Lung (tissue), 17 donors: ENCODE measurements at places on chromosomes 3 and 15. TPM values are rescaled to one million over a fixed set of nuclear protein-coding genes. Genes with fewer than 3 reads are reported as not detected.

The TRH gene
- total RNA-seq = not detected

- peak; percentile 11 for DNase-seq
These were observed 33.1 kb upstream of the UBE2Q2 start for GRCh38 chr15:75809986-75810750.

DNA sequence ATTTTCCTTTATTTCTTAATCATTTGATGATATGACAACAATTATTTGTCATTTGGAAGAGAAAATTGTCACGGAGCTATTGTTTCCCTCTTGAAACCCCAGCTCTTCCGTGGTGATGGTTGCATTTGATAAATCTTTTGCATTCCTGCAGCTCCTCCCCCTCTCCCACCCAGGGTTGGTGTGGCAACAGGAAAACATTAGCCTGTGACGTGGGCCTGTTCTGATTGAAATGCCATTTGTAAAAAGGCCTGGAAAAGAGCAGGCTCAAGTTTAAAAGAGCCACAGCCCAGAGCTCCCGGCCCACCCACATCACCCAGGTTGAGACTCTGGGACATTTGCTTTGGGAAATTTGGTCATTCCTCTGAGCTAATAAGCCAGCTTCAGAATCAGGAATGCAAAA, 282.5 kb downstream of the RPLP1 start:
- peak; percentile 83 for DNase-seq

DNA sequence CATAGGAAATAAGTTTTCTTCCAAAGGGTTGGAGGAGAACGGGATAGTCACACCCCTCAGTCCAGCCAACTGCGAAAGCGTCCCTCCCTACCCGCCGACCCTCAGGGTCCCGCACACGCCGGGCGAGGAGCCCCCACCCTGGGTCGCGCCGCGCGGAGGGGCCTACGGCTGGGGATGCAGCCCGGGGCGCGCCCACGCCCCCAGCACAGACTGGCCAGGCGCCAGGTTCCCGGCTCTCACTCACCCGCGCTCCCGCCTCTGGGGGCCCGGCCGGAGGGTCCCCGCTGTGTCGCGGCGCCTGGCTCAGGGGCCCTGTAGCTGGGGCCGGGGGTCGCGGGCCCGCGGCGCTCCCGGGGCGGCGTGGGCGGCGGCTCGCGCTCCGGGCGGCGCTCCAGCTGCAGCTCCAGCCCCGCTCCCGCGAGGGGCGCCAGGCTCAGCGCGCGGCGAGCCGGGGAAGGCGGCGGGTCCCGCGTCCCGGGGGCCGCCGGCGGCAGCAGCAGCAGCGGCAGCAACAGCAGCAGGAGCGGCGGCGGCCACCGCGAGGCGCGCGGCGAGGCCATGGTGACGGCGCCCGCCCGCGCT, 375 bp downstream of the HEG1 start:
- peak; percentile 60 for DNase-seq

The EOGT gene
- 35.5 TPM for total RNA-seq

The ZSCAN29 gene
- 37.7 TPM for total RNA-seq

GRCh38 chr3:120791913-120792312, 49.4 kb downstream of the GTF2E1 start:
- no peak for DNase-seq

The TUSC7 gene
- not detected for total RNA-seq

DNA sequence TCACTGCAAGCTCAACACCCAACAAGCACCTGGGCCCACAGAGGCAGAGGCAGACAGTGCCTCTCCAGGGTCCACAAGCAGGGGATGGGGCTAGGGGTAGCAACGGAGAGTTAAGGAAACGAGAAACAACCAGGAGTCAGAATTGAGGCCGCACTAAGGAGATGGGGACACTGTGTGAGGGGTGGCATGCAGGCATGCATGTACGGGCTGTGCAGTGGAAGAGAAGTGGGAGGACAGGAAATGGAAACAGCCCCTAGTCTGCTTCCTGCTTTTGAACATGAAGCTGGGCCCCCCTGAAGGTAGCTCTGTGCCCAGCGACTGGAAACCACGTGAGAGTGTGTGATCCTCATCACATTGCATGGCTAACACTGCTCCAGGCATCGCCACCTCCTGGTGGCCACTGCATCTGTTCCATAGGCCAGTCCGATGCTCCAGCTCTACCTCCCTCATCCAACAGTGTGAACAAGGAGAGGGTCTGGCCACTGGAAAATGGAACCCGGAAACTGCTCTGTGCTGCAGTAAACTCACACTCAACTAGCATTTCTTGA, 44.0 kb downstream of the XXYLT1 start:
- peak; percentile 47 for DNase-seq

GRCh38 chr3:123870033-123870432, 14.1 kb downstream of the MYLK start:
- DNase-seq = no peak

- no peak for DNase-seq
These were observed 80.1 kb upstream of the ROBO1 start for GRCh38 chr3:79847928-79848327.

The C2CD4A gene
- total RNA-seq = 0.34 TPM

The XCR1 gene
- 0.18 TPM for total RNA-seq

DNA sequence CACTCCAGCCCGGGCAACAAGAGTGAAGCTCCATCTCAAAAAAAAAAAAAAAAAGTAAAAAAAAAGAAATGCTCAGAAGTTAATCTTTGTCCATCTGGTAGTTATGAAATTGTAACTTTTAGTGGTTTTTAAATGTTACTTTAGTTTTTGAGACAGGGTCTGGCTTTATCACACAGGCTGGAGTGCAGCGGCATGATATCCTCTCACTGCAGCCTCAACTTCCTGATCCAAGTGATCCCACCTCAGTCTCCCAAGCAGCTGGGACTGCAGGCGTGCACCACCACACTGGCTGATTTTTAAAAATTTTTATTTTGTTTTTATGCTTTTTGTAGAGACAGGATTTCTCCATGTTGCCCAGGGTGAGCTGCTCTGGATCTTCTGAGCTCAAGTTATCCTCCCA, 1.3 kb downstream of the RNU5B-1 start:
- no peak for DNase-seq

The ADAMTS7 gene
- 7.1 TPM for total RNA-seq

GRCh38 chr3:128523591-128523990, 30.6 kb upstream of the GATA2 start:
- no peak for DNase-seq

DNA sequence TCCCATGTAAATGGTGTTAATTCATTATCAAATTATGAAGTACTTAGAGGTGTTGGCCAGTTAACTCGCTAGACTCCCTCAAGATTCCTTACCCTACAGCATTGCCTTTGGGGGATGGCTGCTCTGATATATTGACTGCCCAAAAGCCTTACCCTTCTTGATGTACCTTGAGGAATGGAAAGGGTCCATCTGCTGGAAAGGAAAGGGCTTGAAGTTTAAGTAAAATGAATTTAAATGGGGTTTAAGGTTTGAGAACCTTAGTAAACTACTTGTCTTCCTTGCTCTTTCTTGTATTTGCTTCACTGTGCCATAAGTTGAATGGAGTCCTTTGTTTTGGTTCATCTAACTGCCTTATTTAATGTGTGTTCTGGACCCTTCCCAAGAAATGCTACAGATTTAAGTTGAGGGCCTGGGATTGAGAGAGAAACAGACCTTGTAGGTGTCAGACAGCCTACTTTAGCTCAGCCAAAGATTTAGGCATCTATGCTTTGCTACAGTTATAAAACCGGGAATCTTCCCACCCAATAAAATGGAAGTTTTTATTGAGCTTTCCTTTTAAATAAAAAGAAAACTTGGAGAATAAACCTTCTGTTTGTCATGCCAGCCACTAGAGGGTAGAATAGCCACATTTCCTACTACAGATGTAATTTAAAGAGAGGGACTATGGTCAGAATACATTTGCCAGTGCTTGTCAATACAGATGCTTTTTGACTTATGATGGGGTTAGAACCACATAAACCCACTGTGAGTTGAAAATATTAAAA, 25.3 kb downstream of the CMSS1 start:
- DNase-seq = peak; percentile 78

The LDHAL6B gene
- not detected for total RNA-seq

- DNase-seq = no peak
These were observed 335.1 kb downstream of the EFHB start for GRCh38 chr3:19598870-19599269.

GRCh38 chr3:23592961-23593931, 212.5 kb upstream of the UBE2E1 start:
- DNase-seq = no peak

The IGSF10 gene
- total RNA-seq = 62.9 TPM

- no peak for DNase-seq
These were observed 29.8 kb downstream of the DNAJC19 start for GRCh38 chr3:180959691-180960090.

DNA sequence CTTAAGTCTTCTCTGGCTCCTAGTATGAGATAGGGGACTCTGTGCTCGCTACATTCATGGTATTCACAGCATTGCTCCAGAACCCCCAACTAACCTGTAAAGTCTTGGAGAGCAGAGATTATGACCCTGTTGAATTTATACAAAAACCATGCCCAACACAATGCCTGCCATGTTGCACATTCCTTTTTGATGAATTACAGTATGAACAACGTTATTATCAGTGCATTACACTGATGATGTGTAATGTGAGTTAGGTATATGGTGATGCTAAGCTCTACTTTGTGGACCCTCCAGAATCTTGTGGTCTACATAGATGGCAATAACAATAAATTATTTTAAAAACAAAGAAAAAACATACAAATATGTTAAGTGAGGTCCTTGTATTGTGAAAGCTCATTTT, 64.3 kb downstream of the EOMES start:
- DNase-seq = no peak

The ITIH3 gene
- total RNA-seq = 0.54 TPM

DNA sequence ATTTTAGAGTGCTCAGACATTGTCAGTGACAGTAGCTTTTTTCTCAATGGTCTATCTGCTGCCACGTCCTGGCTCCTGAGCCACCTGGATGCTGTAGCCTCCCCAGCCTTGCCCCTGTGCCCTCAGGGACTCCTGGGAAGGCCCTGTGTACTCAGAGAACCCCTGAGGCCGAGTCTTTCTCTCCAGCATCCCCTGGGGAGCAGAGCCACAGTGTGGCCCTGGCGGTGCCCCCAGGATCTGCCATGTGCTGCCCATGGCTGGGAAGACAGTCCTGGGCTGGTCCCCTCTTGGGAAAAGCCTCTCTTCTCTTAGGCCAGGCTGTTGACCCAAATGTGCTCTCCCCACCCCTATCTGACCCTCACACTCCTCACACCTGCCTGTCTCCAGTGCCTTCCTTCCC, 5.0 kb downstream of the MYD88 start:
- DNase-seq = no peak

- DNase-seq = no peak
These were observed 53.4 kb upstream of the PRICKLE2 start for GRCh38 chr3:64278625-64279024.

GRCh38 chr3:177385831-177386301, 188.6 kb upstream of the TBL1XR1 start:
- DNase-seq = no peak

The NECTIN3 gene
- total RNA-seq = 20.1 TPM

DNA sequence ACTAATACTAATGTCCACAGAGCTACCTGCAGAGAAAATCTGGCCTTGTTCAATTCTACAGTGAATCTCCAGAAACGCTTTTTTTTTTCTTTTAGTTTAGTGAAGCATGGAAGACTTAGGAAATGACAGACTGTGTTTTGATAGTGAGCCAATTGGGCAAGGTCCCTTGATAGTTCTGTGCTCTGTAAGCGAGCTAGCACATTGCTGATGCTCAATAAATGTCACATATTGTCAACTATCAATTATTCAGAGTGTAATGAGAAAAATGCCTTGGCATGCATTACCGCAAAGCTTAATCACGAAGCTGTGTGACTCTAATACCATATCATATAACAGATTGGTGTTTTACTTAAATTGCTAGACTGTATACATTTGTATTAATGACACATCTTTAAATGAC, 5.2 kb upstream of the C3orf85 start:
- DNase-seq = no peak

The PAK6 gene
- 8.4 TPM for total RNA-seq

GRCh38 chr3:55607175-55607574, 120.1 kb upstream of the WNT5A start:
- no peak for DNase-seq

The PIGX gene
- total RNA-seq = 20.3 TPM

The CMTM8 gene
- total RNA-seq = 17.0 TPM

GRCh38 chr15:83766339-83766738, 112.4 kb downstream of the ADAMTSL3 start:
- peak; percentile 29 for DNase-seq

The USP4 gene
- total RNA-seq = 72.4 TPM

DNA sequence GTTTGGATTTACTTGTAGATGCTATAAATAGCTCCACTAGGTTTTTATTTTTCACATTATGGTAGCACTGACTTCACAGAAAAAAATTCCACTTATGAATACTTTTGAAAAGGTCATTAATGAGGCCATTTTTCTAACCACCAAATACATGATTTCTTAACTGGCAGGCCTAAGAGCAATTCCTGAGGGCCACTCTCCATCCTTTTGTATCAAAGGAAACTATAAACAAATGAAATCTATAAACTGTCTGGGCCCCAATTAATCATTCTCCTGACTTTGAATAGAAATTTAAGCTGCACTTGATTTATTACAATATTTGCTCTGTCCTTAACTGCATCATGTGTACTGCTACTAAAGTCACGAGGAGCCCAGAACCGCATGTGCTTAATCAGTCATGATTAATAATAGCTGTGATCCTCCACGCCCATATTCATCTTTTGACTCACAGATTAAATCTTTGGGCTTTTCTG, 25.1 kb upstream of the MTMR10 start:
- no peak for DNase-seq

GRCh38 chr3:45437383-45437782, 49.0 kb downstream of the LARS2 start:
- no peak for DNase-seq

DNA sequence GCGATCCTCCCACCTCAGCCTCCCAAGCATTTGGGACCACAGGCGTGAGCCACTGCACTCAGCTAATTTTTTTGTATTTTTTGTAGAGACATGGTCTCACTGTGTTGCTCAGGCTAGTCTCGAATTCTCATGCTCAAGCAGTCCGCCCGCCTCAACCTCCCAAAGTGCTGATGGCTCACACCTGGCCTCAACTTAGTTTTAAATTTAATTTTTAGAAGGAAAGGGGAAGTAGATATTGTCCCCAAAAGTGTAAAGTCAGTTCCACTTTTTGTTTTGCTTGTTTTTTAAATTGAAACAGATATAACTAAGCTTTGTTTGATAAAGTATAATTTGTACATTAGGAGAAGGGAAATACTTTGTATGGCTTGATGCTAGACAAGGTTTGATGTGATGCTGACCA, 31.3 kb upstream of the NFKBIZ start:
- no peak for DNase-seq

- DNase-seq = no peak
These were observed 59.1 kb downstream of the THRB start for GRCh38 chr3:24435584-24435983.

GRCh38 chr3:29317659-29318173, 36.8 kb downstream of the RBMS3 start:
- no peak for DNase-seq

DNA sequence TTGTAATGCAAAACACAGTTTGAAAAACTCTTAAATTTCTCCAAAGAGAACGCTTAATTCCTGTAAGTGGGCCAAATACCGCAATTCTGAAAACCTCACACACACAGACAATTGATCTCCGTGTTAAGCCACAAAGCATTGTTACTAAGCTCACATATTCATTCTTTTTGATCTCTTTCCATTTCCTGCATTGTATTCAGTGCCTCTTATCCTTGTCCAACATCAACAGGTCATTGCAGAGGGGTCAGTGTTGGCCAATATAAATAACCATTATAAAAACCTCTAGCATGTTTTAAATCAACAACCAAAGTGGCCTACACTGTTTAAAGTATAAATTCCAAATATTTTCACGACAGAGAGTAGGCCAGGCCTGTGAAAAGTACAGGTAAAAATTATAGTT, 171.1 kb downstream of the PDZRN3 start:
- peak; percentile 74 for DNase-seq
